Retinal pigment epithelial cell (primary cell): ENCODE measurements at places on chromosomes 13 and 19.

- no peak for DNase-seq
Observed at GRCh38 chr19:2189880-2190279, 26.1 kb downstream of the DOT1L start.

DNA sequence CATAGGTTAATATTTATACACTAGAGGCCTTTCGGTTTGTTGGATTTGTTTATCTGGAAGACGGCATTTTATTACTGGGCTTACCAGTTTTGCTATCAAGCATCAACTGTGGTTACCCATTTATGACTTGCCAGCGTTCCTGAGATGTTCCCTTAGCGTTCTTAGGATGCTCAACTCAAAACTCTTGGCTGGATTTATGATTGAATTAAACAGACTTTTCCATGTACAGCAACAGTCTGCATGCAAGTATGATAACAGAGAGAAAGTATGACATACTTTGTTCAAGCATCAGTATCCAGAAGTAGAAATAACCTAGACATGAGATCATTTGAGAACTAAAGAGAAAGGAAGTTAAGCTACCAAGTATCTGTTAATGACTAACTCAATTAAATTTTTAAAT lies 29.9 kb upstream of the RNF113B start:
- no peak for DNase-seq

- peak; percentile 58 for DNase-seq
Observed at GRCh38 chr19:49149652-49150105, 5.5 kb downstream of the HRC start.

DNA sequence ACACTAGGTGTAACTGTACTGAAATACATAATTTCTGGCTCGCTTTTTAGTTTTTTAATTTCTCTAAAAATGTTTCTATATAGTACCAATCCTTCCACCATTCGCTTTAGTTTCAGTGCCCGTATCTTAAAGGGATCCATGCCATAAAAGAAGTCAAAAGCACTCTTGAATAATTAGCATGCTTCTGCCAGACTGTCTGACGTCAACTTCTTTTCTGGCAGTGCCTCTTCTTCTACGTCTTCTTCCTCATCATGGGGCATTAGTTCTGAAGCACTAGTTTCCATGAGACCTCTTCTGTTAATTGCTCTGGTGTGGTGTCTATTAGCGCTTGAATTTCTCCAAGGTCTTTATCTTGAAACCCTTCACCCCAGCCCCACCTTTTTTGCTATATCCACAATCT lies 93.8 kb upstream of the DOCK9 start:
- DNase-seq: no peak

DNA sequence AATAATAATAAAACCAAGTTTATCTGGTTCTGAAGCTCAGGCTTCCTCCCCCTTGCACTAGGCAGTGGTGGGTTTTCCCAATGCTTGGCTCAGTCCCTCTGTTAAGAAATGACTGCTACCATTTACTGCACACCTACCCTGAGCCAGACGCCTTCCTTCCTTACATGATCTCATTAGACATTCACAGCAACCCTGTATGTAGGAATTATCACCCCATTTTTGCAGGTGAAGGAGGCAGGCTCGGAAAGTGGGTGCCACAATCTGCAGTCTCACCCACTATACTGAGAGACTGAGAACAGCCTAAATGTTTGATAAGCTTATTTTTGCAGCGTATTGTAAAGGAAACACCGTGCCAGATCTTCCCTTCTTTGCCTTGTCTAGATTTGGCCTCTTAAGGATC lies 18.3 kb upstream of the CACNG8 start:
- DNase-seq: no peak

DNA sequence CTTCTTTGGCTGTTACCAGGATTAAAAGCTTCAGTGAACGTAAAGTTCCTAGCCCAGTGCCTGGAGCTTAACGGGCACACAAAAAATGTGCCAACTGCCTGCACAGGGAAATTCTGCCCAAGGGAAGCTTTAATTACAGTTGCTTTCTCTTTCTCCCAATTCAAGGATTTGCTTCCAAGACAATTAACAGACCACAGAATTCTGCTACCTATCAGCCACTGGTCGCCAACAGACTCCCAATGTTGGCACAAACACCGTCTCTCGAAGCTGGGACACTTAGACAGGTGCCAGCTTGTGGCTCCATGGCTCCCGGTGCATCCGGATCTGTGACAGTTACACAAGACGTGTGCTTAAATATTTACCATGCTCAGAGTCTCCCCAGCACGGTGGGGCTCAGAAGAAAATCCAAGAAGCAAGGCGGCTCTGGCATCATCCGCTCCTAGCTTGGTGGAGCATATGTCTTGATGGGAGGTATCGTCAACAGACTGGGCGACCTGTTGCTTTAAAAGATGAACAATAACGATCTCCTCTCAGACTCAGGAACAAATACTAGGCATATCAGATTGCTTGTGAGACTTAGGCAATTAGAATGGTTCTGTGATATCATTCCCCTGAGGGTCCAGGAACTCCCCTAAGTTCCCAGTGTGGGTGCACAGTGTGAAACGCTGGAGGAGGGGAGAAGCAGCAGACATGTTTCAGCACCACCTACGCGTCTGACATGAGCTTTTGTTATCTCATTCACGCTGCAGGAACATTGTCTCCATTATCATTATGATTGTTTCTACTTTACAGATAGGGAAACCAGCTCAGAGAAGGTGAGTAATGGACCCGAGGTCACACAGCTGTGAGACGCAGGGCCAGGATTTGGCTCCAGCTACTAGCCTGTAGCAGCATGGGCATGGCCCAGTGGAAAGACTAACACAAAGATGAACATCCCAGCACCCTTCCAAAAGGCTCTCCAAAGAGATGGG lies 61.6 kb downstream of the ALOX5AP start:
- no peak for DNase-seq
